ENCODE measurements at places on chromosomes 12 and 14.

- peak; percentile 38 for DNase-seq
Measured at GRCh38 chr12:123075646-123076171, 75.2 kb downstream of the PITPNM2 start.

GRCh38 chr12:122282061-122282460 is 15.8 kb upstream of the VPS33A start:
- DNase-seq = no peak

- DNase-seq = no peak
Measured at GRCh38 chr12:13597166-13597565, 384.2 kb downstream of the GRIN2B start.

- DNase-seq = no peak
Measured at GRCh38 chr14:90460136-90460535, 63.3 kb downstream of the CALM1 start.

- DNase-seq = no peak
Measured at GRCh38 chr12:123050913-123051312, 70.4 kb downstream of the ARL6IP4 start.

GRCh38 chr12:72011374-72011773 is 72.7 kb downstream of the TPH2 start:
- DNase-seq = no peak

DNA sequence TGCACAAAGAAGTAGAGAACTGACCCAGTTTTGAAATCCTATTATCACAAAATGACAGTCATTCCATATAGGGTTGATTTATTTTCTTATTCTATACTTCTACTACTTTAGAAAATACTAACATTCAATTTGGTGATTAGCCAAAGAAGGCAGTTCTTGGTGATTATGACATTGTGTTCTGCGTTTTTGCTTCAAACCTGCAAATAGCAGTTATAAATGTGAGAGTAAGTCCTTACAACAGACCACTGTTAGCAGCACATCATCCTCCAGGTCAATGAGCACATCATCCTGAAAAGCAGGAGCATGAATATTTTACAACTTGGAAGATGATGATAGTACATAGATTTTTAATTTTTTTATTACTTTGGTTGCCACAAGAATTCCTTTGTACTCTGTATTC is 53.1 kb downstream of the LIN7A start:
- DNase-seq = no peak

DNA sequence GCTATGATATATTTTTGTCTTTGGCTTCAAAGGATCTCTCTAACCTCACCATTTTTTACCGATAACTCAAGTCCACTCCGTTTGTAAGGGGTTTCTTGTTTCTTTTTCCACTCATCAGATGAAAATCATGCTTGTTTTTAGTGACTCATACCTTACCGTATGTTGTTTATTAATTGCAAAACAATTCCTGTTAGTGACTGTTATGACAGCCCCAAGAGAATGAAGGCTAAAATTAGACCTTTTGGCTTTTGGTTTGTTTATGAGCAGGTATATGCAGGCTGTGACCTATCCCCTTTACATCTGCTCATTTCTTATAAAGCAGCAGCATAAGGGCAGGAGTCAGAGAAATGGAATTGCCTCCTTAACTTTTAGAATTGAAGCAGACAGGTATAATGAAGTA is 319.8 kb downstream of the CEP128 start:
- DNase-seq = no peak

DNA sequence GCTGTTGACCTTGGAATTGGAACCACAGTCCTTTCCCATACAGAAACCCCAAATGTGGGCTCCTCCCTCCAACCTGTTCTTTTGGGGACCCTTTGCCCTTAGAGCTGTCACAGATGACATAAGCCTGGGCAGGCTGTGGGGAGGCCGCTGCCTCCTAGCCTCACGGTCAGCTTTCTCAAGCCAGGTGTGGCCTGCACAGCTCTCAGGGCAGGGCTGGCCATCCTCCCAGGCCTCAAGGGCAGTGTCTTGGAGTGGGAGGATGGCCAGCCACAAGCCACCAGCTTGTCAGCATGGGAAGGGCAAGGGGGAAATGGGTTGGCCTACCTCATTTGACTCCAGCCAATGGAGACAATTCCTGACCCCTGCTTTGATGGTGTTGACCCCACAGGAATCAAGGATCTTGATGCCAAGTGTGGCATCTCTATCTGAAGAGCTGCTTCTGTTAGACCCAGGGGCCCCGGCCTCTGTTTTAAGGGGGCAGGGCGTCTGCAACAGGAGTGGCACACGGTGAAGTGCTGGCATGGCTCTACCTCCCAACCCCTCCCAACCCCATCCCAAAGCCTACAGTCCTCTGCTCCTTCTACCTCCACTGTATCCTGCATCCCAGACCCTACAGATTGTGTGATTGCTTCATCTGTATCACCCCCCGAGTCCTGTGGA is 11.5 kb downstream of the CBLN3 start:
- no peak for DNase-seq

DNA sequence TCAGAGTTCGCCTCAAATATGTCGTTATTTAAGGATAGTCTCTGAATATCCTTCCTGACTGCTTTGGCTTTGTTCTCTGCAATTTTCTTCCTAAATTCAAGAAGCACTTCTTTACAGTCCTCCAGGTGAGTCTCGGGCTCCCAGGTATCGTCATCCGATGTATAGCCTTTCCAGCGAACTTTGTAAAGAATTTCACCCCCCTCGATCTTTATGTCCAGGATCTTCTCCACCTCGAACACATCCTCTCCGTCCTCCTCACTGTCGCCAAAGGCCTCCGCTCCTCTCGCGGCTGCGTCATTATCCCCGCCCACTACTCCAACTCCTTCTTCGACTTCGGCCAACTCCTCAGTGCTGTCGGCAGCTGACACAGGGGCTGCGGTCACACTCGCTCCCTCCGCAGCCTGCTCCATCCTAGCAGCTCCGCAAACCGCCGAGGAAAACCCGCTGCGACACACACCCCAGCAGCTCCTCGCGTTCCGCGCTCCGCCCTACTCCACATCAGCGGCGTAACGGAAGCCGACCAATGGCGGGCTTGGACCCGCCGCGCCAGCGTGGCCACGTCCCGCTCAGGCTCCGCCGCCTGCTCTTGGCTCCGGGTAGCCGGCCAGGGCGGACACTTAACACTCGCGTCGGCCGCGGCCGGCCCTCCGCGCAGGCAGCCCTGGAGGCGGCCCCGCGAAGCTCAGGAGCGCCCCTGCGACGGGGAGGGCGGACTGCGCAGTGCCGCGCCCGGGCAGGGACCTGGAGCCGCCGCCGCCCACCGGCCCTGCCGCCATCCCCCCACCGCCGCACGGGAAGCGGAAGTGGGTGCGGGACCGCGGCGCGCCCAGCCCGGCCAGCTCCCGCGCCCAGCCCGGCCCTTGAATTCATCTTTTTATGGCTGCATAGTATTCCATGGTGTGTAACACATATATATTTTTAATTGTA is 4.1 kb downstream of the CD163L1 start:
- no peak for DNase-seq

- DNase-seq = no peak
Measured at GRCh38 chr12:108729612-108730364, 1.5 kb downstream of the CORO1C start.

DNA sequence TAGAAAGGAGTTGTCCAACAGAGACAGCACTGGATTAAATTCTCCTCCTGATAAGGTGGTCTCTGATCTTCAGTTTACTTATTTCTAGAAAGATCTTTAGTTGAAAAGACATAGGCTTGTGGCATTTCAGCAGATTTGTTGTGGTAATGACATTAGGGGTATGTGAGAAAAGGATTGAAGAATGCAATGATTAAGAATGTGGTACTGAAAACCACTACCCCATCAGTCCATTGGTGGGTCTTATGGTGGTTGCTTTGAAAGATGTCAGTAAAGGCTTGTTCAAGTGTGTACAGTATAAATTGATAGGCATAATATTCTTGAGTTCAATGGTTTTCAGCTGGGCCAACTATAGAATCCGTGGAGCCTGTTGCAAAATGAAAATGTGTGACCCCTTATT is 10.8 kb downstream of the PPFIBP1 start:
- no peak for DNase-seq

- DNase-seq = no peak
Measured at GRCh38 chr12:5466521-5466960, 34.6 kb downstream of the NTF3 start.

DNA sequence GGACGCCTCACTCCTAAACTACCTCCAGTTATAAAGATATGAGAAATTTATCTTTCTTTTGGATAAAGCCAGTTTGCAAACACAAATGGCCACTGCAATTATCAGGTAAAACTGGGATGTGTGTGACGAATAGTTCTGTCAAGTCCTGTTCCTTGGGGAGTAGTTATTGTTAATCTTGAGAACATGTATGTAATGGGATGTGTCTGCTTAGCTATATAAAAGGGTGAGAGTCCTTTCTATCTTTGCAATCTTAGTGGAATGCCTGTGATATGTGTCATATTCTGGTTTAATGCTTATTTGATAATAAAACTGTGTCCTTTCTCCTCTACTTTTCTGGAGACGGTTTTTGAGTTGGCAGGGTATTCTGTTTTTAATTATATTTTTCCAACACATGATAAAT is 56.1 kb upstream of the PKP2 start:
- no peak for DNase-seq

DNA sequence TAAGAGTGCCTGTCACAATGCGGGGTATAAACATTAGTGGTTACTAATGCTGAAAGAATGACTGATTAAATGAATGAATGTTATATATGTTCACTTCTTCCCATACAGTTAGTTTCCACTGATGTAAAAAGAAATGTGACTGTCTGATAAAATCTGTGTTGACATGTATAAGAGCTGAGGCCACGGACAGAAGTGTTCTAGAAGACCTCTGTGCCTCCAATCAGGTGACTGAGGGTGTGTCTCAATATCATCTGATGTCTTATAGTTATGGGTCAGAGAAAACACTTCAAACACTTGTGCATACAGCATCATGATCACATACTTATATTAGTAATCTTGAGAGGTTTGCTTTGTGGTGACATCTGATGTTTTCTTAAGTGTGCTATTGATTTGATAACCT is 183.4 kb downstream of the TTC7B start:
- DNase-seq = no peak

DNA sequence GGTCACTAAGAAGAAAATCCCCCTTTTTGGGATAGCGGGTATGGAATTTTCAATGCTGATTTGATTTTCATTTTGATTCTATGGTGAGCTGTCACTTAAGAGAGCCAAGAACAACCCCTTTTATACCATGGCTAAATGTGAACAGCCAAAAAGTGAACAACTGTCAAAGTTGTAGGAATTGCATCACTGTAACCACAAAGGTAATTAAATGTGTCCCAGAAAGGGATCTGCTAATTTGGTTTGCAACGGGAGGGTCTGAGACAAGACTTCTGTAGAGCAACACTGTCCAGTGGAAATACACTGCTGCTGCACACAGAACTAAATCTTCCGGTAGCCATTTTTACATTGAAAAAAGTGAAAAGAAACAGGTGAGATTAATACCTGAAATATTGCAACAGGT is 14.6 kb downstream of the CHST11 start:
- DNase-seq = no peak

DNA sequence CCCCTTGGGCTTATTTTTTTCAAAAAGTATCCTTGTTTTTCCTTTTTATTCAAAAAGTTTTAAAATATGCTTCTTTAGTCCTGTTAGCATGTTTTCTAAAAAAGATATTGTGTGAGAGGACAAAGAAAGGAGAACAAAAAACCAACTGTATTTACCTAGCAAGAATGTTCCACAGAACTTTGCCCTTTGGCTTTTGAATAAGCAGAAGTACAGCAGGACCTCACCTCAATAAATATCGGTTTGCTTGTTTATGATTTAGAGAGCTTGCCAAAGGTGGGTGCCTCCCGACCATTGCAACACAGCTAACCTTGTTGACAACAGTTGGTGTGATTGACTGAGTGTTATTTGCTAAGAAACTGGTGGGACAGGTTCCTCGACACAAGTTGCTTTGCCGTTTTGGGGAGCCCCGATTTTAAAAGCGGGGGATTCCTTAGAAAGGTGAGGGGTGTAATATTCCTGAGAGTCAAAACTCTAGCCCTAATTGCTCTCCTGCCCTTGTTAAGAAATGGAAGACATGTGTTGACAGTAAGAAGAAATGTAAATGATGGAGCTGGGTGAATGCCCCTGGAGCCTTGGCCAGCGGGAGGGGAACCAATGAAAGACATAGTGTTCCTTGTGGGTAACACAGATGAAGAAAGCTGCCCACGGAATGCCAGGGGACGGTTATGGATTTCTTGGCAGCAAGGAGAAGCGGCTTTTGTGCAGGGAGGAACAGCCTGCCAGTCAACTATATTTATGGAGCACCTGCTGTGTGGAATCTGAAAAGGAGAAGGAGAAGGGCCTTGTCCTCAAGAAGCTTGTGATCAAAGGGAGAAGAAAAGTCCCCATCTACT is 13.7 kb downstream of the MYBPC1 start:
- no peak for DNase-seq

- DNase-seq = no peak
Measured at GRCh38 chr14:67199016-67199415, 9.8 kb downstream of the GARIN2 start.

GRCh38 chr14:35079742-35080141 is 33.7 kb downstream of the FAM177A1 start:
- no peak for DNase-seq
